ENCODE measurements at places on chromosomes 4 and X. TPM values are rescaled to one million over a fixed set of nuclear protein-coding genes. Genes with fewer than 3 reads are reported as not detected.

Gene IL15
- 0.65 TPM for total RNA-seq

Gene FAM236B
- total RNA-seq, result not detected

Gene IRS4
- total RNA-seq, result not detected

Gene DIAPH2
- 73.7 TPM for total RNA-seq

Gene NWD2
- total RNA-seq, result not detected

Gene CDKL2
- total RNA-seq, result 0.29 TPM

Gene ETDA
- not detected for total RNA-seq

Gene TSR2
- 11.8 TPM for total RNA-seq

Gene ERCC6L
- total RNA-seq, result 6.3 TPM

Gene OPN1MW2
- not detected for total RNA-seq

Gene GRXCR1
- total RNA-seq, result not detected

Gene HERC5
- total RNA-seq, result 2.0 TPM

Gene DDIT4L
- total RNA-seq, result 8.0 TPM
